ENCODE measurements at places on chromosomes 12 and 14.

- no peak for DNase-seq
Measured at GRCh38 chr12:105761075-105761474, 377.7 kb downstream of the NUAK1 start.

- no peak for DNase-seq
Measured at GRCh38 chr14:31556191-31556590, 5.0 kb upstream of the NUBPL start.

DNA sequence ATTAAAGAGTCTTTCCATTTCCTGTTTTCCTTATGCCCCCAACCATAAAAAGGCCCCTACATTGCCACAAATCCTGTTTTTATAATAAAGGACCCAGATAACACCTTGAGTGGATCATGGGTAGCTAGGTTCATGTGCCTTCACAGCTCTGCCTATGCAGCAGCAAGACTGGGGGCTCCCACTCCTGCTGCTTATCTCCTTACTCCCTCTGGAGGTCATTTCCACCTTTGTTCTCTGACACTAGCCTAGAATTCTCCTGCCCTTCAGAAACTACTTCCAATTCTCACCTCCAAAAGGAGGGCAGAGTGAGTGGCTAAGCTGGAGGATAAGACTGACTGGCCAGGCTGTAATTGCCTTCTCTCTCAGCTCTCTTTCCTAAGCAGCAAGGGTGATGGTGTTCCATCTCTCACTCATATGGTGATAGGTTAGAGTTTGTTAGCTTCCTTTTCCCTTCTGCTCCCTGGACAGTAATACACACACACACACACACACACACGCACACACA lies 20.0 kb upstream of the STAC3 start:
- no peak for DNase-seq

GRCh38 chr14:100078997-100079725 lies 13.9 kb downstream of the EVL start:
- no peak for DNase-seq

GRCh38 chr12:132500142-132500855 lies 10.3 kb downstream of the FBRSL1 start:
- no peak for DNase-seq

GRCh38 chr12:108980831-108981618 lies 39.8 kb downstream of the SVOP start:
- no peak for DNase-seq

- no peak for DNase-seq
Measured at GRCh38 chr12:4780641-4781611, 60.7 kb downstream of the GALNT8 start.

- no peak for DNase-seq
Measured at GRCh38 chr14:100078216-100078803, 13.1 kb downstream of the EVL start.

- DNase-seq: no peak
Measured at GRCh38 chr12:2641207-2641606, 153.6 kb upstream of the FKBP4 start.

DNA sequence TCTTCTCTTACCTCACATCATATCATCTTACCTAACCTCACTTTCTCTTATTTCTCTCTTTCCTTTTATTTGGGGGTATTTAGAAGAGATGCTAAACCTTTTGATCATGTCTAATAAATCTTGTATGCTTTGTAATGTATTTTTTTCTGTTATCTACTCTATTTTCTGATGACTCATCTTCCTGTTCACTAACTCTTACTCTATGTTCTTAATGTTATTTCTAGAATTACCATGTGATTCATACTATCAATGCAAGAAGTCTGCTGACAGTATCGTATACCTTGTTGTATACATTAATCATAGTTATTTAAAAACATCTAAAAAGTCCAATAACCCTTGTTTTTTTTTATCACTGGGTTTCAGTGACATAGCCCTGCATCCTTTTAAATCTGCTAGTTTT lies 62.3 kb downstream of the MGAT4C start:
- DNase-seq: no peak

- no peak for DNase-seq
Measured at GRCh38 chr14:89550821-89551220, 133.8 kb upstream of the FOXN3 start.

DNA sequence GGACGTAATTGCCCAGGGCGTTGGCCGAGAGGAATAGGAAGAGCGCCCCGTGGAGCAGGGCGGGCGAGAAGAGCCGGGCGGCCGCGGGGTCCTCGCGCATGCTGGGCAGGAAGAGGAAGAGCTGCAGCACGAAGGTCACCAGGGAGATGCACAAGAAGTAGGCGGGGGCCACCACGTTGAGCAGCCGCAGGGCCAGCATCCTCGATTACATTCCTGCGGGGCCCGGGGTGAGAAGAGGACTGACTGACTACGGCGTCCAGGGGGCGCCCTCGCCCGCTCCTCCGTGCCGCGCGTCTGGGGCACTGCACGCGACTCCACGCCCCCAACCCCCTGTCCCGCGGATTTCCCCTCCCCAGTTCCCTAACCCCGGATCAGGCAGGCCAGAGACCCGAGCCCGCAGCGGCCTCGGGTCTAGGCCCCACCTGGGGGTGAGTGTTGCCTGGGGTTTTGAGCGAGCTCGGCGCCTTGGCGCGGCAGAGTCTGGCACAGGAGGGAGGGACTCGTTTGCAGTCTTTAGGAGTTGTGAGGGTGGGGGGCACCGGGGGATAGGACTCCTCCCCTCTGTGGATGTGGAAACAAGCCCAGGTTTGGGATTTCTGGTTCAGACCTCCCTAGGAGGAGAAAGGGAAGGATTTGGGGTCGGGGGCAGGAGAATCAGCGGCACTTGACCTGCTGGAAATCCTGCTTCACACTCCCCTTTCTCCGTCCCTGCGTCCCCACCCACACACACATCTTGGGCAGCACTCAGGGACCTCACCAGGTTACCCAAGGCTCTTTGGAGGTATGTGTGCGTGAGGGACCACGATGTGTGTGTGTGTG lies 1.8 kb downstream of the ZDHHC22 start:
- DNase-seq: no peak

- DNase-seq: no peak
Measured at GRCh38 chr12:69497308-69498026, 27.3 kb downstream of the FRS2 start.

DNA sequence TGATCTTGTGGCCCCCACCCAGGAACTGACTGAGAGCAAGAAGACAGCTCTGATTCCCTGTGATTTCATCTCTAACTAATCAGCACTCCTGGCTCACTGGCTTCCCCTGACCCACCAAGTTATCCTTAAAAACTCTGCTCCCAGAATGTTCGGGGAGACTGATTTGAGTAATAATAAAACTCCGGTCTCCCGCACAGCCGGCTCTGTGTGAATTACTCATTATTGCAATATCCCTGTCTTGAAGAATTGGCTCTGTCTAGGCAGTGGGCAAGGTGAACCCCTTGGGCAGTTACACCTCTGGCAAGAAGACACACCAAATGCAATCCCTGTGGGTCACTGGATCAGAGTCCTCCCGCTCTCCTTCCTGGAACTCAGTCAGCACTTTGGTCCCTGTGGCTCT lies 21.3 kb downstream of the SLC7A7 start:
- no peak for DNase-seq

- no peak for DNase-seq
Measured at GRCh38 chr14:28941758-28942157, 175.2 kb downstream of the FOXG1 start.

GRCh38 chr14:60508707-60509437 lies at the start of gene SIX6:
Gene SIX6, plus strand, starts transcription at chr14:60509146. Its CDS starts 253 bp downstream, at chr14:60509399.
- DNase-seq: no peak

DNA sequence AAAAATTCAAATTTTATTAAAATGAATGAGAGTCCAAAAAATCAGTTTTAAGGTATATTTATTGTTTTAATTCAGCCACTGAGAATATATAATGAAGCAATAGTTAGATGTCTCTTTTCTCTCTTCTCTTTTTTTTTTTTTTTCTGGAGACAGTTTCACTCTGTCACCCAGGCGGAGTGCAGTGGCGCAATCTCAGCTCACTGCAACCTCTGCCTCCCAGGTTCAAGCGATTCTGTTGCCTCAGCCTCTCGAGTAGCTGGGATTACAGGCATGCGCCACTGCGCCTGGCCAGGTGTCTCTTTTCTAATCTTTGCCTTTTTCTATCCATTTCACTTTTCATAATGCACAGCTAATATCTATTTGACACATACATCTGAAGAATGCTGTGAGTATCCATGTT lies 307.1 kb upstream of the RGS6 start:
- no peak for DNase-seq

DNA sequence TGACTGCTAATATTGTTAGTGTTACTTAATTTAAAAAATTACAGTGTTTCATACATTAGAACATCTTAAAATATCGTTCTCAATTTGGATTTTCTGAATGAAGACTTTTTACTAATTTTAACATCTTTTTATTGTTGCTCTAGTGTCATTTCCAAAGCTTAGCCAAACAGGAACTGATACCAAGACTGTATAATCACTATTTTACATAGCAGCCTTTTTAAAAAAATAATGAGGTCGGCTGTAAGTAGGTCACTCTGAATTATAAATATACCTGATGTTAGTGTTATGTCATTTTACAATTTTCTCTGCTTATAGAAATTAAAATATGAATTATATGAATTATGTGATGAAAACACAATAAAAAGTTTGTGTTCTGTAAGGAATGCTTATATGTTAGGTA lies 321.5 kb downstream of the TMEM117 start:
- DNase-seq: no peak

All from kidney epithelial cell (primary cell).